ENCODE measurements at places on chromosomes 5 and 9.

DNA sequence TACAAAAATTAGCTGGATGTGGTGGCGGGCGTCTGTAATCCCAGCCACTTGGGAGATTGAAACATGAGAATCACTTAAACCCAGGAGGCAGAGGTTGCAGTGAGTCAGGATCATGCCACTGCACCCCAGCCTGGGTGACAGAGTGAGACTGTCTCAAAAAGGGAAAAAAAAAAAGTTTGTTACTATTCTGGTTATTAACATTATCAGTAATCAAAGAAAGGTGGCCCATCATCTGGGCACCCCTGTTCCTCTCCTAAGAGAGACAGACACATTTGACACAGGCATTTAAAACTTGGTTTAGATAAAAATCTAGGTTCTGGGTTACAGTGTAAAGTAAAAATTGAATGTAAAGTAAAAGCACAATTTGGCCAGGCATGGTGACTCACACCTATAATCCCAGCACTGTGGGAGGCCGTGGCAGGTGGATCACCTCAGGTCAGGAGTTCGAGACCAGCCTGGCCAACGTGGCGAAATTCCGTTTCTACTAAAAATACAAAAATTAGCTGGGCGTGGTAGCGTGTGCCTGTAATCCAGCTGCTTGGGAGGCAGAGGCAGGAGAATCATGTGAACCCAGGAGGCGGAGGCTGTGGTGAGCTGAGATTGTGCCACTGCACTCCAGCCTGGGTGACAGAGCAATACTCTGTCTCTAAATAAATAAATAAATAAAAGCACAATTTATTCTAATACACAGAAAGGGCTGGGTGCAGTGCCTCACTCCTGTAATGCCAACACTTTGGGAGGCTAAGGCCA lies 16.7 kb upstream of the PHYHD1 start:
- no peak for DNase-seq

- DNase-seq = no peak
These were observed 48.9 kb downstream of the PFDN1 start for GRCh38 chr5:140253985-140254384.

GRCh38 chr9:31390403-31391025 lies 993.9 kb upstream of the ACO1 start:
- DNase-seq = no peak

- no peak for DNase-seq
These were observed 19.2 kb downstream of the UBAP1 start for GRCh38 chr9:34197756-34198711.

DNA sequence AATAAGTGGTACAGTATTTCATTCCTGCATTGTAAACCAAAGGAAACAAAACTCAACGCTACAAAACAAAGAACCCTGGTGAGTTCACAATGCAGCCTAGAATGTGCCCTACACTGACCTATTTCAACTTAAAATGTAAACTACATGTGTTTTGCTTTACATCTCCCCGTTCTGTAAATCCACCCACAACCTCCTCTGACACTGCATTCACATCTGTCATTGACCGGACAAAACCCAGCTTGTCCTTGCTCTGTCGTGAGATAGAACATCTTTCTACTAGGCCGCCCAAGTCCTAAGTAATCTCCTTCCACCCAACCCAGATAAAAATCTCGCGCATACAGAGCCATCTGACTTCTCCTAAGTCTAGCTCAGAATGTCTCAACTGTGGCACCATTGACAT lies 6.1 kb upstream of the VLDLR start:
- no peak for DNase-seq

DNA sequence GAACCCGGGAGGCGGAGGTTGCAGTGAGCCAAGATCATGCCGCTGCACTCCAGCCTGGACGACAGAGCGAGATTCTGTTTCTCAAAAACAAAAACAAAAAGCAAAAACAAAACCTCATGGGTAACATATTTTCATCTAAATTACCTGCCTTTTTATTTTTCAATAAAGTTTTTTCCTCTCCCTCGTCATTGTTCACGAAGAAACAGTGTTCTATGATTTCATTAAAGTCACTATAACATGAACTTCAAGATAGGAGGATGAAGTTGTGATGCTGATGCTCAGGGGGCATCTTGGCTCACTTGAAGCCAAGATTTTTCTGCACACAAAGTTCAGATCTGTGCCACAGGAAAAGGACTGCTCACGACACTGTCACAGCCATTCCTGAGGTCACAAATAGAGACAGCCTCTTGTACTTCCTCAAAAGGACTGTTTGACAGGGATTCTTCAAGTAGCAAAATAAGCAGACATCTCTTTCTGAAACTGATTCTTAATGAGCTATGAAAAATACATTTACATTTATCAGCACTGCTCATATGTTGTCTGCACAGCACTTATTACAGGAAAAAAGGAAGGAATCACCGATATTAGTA lies 16.1 kb downstream of the NIPSNAP3B start:
- no peak for DNase-seq

DNA sequence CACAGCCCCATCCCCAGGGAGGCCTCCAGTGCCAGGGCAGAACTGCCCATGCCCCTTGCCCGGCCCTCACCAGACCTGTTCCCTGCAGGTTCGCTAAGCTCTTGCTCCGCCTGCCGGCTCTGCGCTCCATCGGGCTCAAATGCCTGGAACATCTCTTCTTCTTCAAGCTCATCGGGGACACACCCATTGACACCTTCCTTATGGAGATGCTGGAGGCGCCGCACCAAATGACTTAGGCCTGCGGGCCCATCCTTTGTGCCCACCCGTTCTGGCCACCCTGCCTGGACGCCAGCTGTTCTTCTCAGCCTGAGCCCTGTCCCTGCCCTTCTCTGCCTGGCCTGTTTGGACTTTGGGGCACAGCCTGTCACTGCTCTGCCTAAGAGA lies 110.1 kb downstream of the RXRA start:
- DNase-seq = no peak

- no peak for DNase-seq
These were observed 16.5 kb upstream of the AFF4 start for GRCh38 chr5:132979976-132980375.

DNA sequence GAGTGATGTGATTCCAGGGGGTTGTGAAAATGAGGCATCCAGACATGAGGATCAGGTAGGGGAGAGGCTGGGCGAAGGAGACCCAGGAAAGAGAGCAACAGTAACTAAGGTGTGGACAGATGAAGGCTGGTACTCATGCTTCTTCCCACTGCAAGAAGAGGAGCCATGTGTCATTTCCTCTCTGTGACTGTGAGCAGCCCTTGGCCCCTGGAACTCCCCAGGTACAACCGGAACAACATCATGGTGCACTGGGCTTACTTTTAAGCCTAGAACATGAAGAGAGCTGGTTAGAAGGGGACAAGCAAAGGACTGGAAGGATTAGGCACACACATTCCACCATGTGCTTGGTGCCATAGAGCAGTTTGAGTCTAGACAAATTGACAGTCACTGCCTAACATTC lies 10.9 kb upstream of the IL12B start:
- no peak for DNase-seq

- peak; percentile 86 for DNase-seq
These were observed 196.5 kb downstream of the TLE1 start for GRCh38 chr9:81492710-81493447.

DNA sequence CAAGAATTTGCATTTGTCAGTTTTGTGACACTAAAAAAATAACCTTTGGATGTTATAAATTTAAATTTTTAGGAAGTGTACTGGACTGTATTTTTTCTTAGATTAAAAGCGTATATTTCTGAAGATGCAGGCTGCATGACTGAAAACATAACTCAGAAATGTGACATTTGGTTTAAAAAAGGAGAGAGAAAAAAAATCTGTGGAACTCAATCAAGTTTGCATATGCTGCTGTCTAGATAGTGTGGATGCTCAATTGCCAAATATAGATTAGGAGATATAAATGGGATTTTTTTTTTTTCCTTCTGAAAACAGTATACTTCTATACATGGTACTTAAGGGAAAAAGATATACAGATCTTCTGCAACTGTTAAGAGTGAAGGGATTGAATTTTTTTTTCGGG lies 402.3 kb downstream of the TAF11L14 start:
- no peak for DNase-seq

DNA sequence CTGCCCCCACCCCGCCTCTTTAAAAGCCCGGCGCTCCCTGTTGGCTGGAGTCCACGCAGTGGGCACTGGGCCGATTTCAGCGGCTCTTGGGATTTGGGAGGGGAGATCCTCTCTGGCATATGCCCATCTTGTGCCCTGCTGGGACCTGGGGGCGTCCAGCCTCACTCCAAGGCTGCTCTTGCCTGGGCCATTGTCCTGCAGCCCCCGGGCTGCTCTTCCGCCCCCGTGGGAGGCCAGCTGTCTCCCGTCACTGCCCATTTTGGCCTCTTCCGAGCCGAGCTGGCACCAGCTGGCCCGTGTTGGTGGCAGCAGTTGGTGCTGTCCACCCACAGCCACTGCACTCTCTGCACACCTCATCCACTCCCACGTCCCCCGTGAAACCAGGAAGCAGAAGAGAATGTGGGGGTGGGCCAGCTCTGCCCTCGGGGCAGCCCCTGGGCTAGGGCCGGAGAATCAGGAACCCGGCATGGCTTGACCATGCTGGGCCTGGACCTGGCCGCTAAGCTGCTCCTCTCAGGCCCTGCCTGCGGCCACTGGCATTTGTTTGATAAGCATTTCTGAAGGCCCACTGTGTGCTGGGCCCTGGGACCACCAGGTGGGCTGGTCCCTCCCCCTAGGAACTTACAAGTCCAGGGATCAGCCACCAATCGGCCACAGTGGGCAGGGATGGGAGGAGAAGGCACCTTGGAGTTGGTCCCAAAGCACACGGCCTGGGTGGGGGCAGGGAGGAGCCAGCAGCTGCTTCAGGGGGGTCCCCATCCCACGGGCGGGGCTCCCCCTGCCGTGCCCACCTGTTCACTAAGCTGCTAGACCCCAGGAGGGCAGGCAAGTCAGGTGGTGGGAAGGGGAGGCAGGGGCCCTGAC lies 2.2 kb downstream of the C8G start:
- no peak for DNase-seq

DNA sequence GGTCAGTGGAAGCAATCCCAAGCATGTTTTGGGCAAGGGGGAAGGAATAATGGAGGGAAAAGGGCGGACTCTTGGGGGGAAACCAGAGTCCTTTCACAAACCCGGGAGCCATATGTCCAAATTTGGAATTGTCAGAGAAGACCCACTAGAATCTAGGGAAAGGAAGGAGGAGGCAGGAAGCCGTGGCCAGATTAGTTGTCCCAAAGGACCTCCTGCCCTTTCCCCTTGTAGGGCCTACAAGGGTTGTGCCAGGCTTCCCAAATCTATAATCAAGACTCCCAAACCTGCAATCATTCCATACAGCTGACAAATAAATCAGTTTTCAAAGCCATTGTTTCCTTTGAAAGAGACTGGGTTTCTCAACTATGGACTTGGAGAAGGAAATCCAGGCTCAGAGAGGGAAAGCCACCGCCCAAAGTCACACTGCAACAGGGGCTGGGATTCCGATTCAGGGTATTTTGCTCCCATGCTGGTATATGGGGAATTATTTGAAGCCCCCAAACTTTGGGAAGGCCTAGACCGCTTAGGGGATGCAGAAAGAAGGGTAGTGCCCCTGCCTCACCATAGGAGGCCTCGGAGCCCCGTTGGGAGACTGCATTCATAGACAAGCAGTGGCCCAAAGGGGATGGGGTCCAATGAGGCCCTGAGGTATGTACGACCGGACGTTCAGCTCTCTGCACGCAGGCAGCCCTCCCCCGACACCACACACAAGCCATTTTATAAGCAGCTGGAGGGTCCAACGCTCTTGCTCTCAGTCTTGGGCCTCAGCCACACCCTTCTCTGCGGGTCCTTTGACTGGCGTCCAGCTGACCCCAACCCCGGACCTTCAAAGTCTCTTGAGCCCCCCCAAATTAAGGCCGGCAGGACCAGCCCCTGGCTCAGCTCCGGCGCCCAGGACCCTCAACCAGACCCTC lies 815 bp downstream of the ANXA6 start:
- DNase-seq = peak; percentile 38

DNA sequence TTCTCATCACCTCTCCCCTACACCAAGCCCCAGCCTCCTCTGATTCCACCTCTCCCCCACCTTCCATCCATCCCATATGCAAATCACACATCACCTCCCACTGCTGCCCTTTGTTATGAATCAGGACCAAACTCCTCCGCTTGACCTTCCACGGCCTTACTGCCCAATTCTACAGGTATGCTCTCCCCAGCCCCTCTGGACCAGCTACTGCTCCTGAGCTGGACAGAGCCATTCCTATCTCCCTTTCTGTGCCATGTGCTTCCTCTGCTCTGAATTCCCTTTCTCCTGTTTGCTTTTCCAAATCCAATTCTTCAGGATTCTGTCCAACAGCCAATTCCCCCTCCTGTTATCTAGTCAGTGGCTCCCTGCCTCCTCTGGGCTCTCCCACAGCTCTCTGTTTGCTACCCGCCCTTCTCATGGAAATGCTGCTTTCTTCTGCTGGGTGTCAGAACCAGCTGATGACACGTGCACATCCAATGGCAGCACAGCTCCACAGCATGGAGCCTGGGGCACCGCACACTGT lies 8.3 kb downstream of the FABP6 start:
- no peak for DNase-seq

- peak; percentile 46 for DNase-seq
These were observed 39.0 kb downstream of the ERGIC1 start for GRCh38 chr5:172872997-172873491.

DNA sequence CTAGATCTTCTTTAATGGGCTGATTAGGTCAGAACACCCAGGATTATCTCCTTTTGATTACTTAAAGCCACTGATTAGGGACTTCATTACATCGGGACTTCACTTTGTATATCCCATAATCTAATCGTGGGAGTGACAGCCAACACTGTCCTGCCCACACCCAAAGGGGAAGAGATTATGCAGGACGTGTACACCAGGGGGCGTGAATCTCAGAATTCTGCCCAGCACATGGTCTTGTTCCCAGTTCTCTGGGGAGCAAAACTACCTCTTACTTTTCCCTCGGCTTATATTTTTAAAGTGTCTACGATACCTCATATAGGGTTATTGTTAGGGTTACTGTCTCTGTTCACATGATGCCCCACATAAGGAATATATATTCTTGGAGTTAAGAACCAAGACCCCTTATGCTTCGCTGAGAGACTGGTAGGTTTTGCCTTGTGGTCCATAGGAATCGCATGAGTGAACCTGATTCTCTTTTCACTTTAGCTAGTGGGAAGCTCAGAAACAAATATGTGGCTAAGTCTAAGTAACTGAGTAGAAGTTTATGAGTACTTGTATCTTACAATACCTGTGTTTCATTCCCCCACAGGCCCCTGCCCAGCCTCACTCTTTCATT lies 192.7 kb downstream of the GNA14 start:
- no peak for DNase-seq

- peak; percentile 95 for DNase-seq
These were observed at the start of gene SSBP2 for GRCh38 chr5:81751009-81751835. Gene SSBP2 (minus strand): TSS chr5:81751097. CDS start chr5:81751042, 55 bp downstream.

GRCh38 chr5:43515678-43516048 lies 715 bp upstream of the C5orf34 start:
- no peak for DNase-seq

GRCh38 chr5:122412966-122413365 lies 100.9 kb downstream of the SNCAIP start:
- no peak for DNase-seq

DNA sequence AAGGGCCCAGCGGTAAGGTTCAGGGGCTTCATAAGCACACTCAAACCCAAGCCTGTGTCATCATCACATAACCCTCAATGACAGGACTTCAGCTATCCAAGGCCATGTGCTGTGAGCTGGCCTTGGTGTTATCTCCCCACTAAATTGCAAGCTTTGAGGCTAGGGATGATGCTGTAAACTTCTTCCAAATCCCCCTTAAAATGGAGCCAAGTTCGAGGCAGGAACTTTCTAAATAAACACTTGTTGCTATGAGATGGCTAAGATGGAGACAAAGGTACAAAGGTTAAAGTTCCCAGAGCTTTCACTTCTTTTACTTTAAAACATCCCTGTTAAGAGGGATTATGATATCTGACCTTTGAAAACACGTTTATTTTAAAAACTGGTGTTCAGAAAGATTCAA lies 123.6 kb downstream of the MYO10 start:
- DNase-seq = no peak

GRCh38 chr9:129595903-129596540 lies 24.9 kb downstream of the C9orf50 start:
- no peak for DNase-seq
